Stimulated activated CD4-positive, alpha-beta T cell treated with anti-CD3 and anti-CD28 coated beads, Interleukin-4, amount 100 ng/mL, for 48 hours (primary cell): ENCODE measurements at places on chromosomes 7 and 10.

DNA sequence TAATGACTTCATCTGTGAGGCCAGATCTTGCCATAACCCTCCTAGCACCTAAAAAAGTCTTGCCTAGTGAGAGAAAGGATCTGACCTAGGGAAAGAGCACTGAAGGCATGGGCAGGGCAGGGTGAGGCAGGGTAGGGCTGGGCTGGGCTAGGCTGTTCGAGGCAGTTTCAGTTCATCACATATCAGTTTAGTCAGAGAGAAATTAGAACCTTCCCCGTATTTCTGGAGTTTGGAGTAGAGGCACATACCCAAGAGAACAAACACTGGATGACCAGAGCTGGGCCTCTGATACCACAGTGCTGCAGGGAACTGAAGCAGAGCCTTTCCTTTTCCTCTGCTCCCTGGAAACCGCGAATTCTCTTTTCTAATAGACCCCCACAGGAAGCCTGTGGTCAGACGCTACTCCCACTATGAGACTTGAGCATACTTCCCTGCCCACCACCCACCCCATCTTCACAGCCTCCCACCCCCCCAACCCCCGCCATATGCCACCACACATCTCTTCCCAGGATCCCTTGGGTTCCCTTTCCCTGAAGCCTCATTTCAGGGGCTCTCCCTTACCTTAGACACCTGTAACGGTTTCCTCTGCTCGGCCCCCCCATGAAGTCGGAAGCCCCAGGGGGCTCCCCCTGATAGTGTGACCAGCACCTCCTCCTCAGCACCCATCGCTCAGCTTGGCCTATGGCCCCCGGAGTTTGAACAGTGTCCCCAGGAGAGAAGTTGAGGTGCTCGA, 406 bp downstream of the SYNPO2L start:
- no peak for DNase-seq

DNA sequence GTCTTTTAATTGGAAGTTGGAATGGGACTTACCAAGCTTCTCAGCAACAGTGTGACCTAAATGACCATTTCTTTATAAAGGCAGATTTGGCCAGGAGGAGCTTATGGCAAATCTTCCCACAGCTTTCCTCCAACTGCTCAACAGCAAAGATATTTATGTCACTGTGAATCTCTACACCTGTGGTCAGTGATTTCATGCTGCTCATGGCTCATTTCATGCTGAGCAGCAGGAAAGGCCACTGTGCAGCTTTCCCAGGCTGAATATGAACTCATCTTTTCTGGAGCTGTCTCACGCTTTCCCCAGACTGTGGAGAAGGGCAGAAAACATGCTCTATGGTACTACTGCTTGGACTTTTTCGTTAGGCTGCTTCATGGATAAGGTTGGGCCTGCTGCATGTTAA, 29.8 kb downstream of the CALCR start:
- no peak for DNase-seq

DNA sequence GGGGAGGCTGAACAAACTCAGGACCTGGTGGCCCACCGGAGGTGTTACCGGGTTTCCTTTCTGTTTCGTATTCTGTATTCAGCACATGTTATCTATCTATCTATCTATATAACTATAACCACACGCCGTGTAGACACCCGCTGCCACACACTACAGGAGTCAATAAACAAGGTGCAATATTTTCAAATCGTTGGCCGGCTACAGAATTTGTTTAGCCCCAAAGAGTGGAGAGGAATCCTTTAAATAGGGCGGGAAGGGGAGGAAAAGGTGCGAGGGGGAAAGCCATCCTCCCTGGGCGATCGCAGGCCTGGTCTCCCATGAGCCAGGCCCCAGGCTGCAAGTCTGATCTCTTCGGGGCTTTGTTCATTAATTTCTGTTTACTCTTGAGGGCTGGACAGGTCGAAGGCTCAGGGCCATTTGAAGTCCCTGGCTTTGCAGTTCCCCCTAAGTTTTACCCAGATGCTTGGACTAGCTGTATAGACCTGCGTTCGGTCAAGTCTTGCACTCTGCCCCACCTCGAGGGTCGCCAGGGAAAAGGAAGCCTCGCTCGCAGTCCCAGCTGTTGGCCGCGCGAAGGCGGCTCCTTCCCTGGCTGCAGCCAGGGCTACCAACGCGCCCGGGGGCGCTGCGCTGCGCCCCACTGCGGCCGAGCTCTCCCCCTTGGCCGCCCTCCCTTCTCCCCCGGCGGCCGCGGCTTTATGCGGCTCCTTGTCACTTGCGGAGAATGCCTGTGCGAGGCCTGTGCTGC, 3.8 kb downstream of the NKX2-3 start:
- no peak for DNase-seq

DNA sequence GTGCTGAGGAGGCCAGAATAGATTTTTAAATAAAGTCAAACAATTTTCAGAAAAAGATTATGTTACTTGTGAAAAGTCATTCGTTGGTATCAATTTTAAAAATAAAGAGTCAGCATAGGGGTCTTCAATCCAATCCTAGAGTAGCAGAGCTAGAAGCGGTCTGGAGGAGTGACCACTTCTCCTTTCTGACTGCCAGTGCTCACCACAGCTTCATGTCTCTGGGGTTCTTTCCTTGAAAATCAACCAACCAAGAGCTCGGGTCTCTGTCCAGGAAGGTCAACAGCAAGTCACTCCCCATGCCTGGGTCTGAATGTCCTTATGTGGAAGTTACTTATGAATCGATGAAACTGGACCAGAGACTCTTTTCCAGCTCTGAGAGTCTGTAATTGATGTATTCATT, 14.3 kb downstream of the PTPRN2 start:
- no peak for DNase-seq

- no peak for DNase-seq
Observed at GRCh38 chr7:70735313-70735712, 396.6 kb upstream of the GALNT17 start.

DNA sequence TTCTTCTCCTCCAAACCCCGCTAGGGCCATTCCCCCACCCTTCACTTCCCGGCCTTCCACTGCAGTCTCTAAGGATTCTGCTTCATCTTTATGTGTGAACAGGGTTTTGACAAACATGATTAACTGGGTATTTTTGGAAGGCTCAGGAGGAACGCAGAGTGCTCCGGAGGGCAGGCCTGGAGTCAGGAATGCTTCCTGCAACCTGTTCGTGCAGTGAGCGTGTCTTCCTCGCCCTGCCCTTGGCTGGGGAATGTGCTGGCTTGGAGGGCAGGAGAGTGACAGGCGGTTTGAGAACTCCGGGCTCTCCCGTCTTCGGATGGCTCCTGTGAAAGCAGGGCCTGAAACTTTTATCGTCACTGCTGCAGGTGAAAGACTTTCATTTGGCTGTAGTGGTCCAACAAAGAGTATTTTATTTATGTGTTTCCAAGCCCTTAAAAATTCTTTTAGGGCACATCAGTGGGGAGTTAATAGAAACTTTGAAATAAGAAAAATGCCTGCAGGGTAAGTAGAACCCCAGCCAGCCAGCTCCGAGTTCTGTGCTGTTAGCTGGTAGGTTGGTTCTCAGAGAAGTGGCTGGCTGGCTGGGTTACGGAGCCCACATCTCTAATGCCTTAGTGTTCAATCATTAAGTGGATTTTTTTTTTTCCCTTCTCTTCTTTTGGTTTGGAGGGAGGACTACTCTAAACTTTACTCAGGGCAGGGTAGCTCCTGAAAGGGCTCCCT, 51.0 kb downstream of the TCF7L2 start:
- DNase-seq, result no peak
